ENCODE measurements at places on chromosomes 1 and 21. TPM values are rescaled to one million over a fixed set of nuclear protein-coding genes. Genes with fewer than 3 reads are reported as not detected.

Gene HPDL
- 0.35 TPM for total RNA-seq

Gene EFNA1
- total RNA-seq, result 31.3 TPM

DNA sequence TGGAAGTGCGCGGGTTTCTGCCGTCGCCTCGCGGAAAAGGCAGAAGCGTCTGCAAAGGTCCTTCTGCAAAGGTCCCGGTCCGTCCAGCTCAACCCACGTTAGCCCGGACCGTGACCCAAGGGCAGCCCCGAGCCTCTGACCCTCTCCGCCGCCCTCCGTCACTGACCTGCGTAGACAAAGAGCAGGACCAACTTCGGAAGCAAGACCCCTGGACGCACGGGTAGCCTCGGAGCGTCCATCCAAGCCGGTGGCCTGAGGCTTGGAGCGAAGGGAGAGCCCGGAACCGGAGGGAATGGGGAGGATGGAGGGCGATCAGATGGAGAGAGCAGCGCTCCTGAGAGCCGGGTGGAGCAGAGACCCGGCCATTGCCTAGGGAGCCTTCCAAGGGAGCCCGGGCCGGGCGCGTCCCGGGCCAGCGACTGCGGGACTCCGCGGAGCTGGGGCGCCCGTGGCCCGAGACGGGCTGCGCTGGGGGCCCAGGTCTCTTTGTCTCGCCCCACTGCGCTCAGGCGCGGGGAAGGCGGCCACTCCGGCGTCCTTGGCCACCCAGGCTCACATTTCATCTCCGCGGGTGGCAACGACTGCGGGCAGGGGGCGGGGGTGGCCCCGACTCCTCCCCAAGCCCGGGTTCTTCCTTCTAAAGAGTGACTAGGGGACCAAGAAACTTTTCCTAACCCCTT is at the start of gene CYYR1:
Gene CYYR1 (minus strand): TSS at position 585 of the 680 bp plus-strand sequence. CDS start 346 bp downstream, at position 239.
- peak; percentile 85 for DNase-seq

DNA sequence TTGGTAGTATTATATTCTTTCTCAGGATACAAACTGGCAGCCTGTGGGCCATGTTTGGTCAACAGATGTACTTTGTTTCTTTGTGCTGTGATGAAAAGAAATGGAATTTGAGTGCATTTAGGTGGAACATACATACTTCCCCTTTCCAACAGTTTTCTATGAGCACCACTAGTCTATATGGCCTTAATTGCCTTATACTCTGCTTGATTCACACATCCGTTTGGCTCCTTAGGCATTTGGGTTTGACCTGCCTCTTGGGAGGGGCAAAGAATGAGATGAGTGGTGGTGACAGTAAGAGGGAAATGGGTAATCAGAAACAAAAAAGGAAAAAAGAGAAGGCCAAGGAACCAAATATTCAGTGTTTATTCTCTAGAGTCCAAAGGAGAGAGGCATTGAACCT is 17.0 kb downstream of the CFAP126 start:
- DNase-seq, result no peak

DNA sequence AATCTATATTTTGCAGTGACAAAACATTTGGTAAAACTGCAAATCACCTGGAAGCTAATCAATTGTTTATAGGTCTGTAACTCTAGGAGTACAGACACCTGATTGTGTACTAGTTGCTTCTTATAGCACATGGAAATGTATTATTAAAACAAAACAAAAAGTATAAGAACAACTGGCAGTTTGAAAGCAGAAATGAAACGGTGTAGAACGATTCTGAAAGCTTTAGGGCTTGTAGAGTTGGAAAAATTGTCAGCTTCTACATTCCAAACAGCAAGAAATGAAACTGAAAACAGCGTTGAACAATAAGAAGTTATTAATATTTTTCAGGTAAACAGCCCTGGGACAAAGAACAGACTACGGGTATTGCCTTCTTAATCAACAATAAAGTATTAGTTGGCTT is 273.3 kb downstream of the OLFM3 start:
- DNase-seq, result no peak

- DNase-seq, result no peak
These were observed 13.9 kb downstream of the ATF3 start for GRCh38 chr1:212622467-212622866.

- DNase-seq, result no peak
These were observed 115.4 kb upstream of the RAB4A start for GRCh38 chr1:229155472-229155871.
